ENCODE measurements at places on chromosomes 11 and 22.
A peak's percentile ranks its signal among the peaks of the same experiment; 100 is the strongest.

DNA sequence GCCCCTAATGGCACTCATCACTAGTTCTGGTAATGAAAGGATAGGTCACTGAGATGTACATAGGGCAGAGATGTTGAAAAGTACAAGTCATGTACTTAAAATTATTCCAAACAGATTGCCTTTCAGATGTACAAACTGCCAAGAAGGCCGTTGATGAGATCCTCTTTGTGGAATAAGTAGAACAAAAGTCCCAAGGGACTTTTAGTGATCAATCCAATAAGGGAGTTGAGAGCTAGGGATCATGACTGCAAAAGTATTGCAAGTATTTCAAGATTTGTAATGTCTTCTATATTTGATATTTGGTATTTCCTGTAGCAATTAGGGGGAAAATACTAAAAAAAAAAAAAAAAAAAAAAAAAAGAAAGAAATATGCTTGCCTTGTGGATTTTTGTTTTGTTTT lies 82.2 kb downstream of the ATG16L2 start:
- no peak for DNase-seq

DNA sequence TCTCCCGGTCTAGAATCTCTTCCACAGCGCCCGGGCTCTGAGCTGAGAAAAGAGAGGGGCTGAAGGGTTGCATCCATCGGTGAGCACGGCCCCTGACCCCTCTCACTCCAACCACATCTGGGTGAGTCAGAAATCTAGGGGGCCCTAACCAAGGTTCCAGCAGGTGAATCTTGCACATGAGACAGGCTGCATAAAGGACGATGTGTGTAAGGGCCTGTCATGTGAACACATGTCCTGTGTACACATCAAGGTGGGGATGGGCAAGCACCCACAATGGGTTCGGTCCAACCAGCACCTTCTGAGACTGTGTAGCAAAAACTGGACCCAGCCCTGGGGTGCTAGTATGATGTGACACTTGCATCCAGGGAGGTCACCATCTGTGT lies 1.2 kb downstream of the BET1L start:
- DNase-seq: no peak

DNA sequence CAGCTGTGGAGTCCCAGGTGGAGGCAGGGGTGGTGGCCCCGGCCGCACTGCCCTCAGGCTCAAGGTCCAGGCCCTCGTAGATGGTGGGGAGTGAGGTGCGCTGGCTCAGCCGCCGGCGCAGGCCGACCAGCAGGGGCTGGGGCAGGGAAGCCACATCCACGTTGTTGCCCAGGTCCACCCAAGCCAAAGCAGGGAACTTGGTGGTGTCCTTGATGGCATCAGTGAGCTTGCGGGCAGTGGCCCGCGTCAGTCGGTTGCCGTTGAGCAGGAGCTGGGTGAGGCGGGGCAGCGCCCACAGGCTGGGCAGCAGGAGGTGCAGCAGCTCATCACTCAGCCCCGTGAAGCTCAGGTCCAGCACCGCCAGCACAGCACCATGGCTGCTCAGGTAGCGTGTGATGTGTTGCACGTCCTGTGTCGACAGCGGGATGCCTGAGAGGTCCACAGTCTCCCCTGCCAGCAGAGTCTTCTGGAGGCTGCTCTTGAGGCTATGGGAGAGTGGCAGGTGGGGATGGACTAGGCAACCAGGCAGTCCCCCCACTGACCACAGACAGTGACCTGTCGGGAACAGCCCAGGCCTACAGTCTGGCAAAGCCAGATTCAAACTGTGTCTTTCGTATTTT lies 6.8 kb downstream of the LRRC75B start:
- no peak for DNase-seq

DNA sequence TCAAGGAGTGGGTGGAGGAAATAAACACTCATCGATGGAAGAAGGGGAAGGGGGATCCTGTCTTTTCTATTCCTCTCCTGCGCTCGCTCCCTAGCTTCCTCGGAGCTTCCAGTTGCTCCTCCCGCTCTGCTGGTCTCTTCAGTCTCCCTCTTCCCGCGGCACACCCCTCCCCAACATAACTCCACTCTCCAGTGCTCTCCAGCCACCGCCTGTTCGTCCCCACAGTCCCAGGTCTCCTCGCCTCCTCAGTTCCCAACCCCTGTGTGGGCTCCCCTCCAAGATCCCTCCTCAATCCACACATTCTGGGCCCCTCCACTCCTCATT lies 438 bp downstream of the ZW10 start:
- DNase-seq: peak; percentile 33

GRCh38 chr22:24693379-24693778 lies 81.1 kb downstream of the PIWIL3 start:
- DNase-seq: no peak

GRCh38 chr11:116535994-116536393 lies 236.8 kb downstream of the BUD13 start:
- DNase-seq: no peak

- no peak for DNase-seq
These were observed 3.8 kb upstream of the LRRC74B start for GRCh38 chr22:21041937-21042336.

DNA sequence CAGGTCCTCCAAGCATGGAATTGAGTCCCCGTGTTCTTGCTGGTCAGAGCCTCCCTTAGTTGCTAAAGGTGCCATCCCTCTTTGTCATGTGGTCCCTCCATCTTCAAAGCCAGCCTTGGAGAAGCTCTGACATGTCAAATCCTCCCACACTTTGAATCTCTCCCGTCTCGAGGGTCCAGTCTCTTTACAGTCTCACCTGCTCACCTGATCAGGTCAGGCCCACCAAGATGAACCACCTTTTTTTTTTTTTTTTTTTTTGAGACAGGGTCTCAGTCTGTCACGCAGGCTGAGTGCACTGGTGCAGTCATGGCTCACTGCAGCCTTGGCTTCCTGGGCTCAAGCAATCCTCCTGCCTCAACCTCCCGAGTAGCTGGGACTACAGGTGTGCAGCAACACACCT lies 100.3 kb upstream of the PRR5 start:
- no peak for DNase-seq

- DNase-seq: peak; percentile 100
These were observed at the start of gene AIP for GRCh38 chr11:67482827-67483798. Gene AIP, plus strand, starts transcription at chr11:67483026. Its CDS starts 133 bp downstream, at chr11:67483159.

DNA sequence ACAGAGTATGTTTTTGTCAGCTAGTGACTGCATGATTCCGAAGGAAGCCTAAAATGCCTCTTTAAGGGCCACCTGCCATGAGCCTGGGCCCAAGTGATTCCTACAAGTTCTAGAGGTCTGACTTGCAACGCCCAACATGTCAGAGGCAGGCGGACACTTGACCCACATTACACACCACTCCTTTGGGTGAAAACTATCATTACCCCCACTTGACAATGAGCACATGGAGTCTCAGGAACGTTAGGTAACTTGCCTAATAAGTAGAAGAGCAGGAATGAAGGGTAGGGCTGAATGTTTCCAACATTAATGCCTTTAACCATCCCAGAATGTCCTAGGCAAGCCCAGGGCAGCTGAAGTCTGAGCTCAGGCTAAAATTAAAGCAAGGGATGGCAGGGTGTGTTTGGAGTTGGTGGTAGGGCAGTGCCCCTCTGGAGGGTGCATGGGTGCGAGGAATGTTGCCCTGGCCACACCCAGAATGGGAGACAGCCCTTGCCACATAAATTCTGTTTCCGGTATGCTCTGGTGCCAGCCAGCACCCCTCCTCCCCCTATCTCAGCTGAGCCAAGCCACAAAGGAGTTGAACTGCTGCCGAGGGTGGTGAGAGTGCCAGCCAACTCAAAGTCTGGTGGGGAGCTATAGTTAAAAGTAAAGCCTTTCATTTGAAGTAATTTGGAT lies 2.5 kb downstream of the PLAAT2 start:
- DNase-seq: no peak

DNA sequence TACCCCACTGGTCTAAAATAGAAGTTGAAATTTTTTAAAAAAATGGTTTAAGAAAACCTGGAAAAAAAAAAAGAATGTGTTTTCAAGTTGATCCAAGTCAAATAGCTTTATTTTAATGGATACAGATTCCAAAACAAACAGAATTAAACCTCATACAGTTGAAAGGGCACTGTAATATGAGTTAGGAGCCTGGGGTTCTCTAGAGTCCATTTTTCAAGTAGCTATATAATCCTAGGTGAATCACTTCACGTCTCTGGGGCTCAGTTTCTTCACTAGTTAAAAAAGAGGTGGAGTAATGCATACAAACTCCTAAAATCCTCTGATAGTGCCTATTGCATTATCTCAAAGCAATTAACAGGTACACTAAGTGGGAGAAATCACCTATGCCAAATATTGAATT lies 132.9 kb downstream of the BBOX1 start:
- DNase-seq: no peak

DNA sequence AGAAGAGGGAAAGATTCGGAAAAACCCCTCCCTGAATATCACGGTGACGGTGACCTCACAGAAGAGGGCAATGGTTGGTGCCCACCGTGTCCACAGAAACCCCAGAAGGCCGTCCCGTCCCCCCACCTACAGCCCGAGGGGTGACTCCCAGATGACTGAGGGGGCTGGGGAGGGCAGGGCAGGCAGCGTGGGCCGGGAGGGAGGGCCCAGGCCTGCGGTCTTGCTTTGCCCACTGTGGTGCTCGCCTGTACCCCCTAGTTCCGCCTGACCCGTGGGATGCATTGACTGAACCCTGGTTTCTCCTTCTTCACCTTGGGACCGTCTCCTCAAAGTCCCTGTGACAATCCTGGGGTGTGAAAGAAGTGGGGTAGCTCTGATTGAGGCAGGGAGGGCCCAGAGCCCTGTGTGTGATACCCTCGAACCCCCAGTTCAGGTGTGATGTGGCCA lies 526.7 kb downstream of the BRD1 start:
- no peak for DNase-seq

DNA sequence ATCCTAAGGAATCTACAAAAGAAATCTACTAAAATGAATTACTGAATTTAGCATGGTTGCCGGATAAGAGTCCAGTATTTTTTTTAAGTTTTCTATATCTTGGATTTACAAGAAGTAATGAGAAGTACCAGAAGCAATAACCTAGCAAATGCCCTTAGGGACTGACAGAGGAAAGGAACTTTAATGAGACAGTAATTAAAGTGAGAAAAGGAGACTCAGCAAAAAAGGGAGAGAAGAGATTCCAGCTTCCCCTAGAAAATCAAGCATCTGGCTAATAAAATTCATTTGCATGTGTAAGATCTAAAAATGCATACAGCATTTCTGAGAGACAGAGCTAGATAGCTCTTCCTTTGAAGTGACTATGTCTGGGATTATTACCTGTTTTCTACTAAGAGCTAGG lies 39.1 kb downstream of the IZUMO1R start:
- no peak for DNase-seq

DNA sequence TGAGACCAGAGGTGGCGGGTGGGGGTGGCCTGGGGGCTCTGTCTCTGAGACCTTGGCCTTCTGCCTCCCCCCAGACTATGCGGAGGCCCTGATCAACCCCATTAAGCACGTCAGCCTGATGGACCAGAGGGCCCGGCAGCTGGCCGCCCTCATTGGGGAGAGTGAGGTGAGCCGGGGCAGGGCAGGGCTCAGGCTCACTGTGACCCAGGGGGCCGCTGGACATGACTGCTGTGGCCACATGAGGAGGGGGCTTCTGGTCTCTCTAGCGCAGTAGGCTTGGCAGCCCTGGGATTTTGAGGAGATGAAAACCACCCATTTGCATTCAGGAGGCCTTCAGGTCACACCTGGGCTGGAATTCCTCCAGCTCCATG lies 12.6 kb downstream of the PLCB3 start:
- no peak for DNase-seq

- no peak for DNase-seq
These were observed 71.8 kb downstream of the PHF21A start for GRCh38 chr11:46049325-46049897.

GRCh38 chr22:17418890-17419324 lies 49.6 kb downstream of the CECR2 start:
- no peak for DNase-seq

GRCh38 chr11:16082095-16083055 lies 274.0 kb downstream of the SOX6 start:
- DNase-seq: no peak

DNA sequence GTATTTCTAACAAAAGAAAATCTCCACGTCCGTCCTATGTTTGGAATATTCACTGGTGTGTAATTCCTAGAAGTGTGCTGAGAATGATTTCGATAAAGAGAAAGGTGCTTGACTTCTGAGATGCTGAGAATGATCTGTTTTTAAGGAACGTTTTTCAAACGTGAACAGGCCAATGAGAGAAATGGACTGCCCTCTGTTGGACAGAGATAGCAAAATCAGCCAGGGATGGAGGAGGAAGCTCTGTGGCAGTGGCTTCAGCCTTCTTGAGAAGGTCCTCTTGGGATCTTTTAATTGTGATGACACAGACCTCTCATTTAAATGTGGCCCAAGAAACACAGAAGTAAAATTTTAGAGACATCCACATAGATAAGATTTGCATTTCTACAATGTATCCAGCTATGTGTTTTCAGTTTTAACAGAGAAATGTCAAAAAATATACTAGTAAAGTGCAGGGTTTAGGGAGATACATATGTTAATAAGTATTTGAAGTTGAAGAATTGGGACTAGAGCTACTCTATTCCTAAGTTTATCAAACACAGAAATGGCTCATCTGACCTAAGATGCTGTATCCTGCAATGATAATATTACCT lies 84.0 kb upstream of the RCN1 start:
- DNase-seq: peak; percentile 69

GRCh38 chr11:68031144-68031464 lies 623 bp downstream of the NDUFS8 start:
- no peak for DNase-seq

- DNase-seq: peak; percentile 22
These were observed 26.8 kb downstream of the CLDN25 start for GRCh38 chr11:113806406-113806805.

- no peak for DNase-seq
These were observed 6.6 kb upstream of the FIBIN start for GRCh38 chr11:26987272-26987671.

DNA sequence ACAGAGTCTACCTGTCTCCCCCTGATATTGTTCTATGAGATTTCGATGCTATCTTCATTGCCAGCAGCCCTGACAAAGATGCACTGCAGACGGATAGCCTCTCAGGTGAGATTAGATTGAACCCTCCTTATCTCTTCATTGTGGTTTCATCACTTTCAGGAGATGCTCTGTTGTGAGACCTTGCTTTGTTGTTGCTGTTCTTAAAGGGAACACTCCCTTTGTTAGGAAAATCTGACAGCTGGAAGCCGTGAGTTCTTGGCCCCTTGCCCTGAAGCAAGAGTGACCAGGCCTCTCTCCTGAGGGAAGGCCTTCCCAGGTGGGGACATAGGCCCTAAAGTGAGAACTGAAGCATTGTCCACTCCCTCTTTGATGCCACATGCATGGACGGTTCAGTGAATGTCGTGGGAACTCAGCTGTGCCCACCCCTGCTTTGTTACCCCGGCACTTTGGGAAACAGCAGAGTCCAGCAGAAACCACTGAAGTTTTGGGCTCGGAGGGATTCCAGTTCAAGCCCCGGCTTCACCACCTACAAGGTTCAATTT lies 976.1 kb downstream of the TBC1D22A start:
- no peak for DNase-seq

- DNase-seq: no peak
These were observed 183.9 kb downstream of the KIRREL3 start for GRCh38 chr11:126816645-126817044.

GRCh38 chr11:63917692-63918506 lies 935 bp upstream of the RCOR2 start:
- DNase-seq: peak; percentile 49

- DNase-seq: no peak
These were observed 27.0 kb downstream of the P4HA3 start for GRCh38 chr11:74284466-74284865.

GRCh38 chr11:92384358-92384757 lies 159.7 kb downstream of the FAT3 start:
- peak; percentile 11 for DNase-seq

Measured in AG08395 (cell line).